ENCODE measurements at places on chromosomes 6 and 20.

- DNase-seq = no peak
These were observed 86.3 kb downstream of the RFPL4B start for GRCh38 chr6:112433457-112433856.

DNA sequence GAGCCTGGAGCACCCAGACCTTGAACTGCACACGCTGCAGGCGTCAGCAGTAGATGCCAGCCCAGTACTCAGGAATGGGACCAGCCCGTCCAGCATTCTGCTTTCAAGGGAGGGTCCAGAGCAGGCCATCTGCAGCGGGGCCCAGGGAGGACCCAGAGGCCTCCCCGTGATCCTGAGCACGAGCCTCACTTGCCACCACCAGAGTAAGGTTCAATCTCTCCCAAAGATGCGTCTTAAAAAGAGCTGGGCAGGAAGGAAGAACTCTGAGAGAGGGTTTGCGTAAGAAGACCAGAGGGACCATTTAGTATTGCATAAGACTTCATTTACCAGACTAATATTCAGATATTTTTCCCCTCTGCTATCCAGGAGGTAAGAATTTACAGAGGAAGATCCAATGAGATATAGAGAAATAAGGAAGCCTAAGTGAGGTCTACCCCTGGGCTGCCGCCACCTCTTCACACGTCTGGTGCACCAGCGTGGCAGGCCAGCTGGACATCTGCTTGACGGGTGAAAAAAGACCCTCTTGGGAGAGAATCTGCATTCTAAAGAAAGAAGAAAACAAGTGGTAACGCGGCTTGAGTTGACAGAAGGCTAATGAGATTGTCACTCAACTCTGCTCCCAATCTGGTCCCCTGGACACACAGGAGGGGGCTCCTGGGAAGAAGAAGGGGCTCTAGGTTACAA is 107.3 kb downstream of the PRND start:
- DNase-seq = no peak

DNA sequence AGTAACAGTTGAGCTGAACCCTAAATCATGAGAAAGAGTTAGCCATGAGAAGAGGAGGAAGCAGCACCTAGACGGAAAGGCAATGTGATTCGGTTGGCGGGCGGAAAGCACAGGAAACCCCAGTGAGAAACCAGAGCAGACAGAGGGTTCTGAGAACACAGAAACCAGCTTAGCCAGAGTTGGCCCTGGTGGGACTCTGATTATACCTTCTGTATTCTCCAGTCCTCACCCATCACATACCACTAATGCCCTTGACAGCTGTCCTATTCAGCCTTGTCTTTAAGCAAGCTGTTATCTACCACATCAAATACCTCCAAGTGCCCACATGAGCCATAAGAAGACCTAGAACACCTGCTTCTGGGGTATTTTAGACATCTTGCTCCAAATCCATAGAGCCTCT is 58.9 kb upstream of the LRRC1 start:
- no peak for DNase-seq

- no peak for DNase-seq
These were observed 37.9 kb downstream of the KCNB1 start for GRCh38 chr20:49444553-49444990.

- no peak for DNase-seq
These were observed 54.8 kb downstream of the BTBD3 start for GRCh38 chr20:11972478-11972877.

DNA sequence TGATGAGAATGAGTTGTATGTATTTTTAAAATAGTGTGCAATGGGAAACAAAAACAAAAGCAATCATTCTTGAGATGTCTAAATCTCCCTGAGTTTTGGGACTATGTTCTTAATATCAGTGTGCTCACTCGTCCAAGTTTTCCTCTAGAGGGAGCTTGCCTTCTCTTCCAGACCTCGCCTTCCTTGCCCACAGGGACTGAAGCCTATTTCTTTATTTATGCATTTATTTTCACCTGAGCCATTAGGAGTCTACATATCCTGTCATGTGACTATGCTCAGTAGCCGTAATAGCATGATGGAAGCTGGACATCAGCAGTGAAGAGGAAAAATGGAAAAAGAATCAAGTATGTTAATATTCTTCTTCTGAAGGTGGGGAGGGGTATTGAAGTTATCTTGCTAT is 131.2 kb downstream of the SH3BGRL2 start:
- DNase-seq = no peak

- no peak for DNase-seq
These were observed 657.7 kb upstream of the CITED2 start for GRCh38 chr6:140032189-140032588.

- peak; percentile 3 for DNase-seq
These were observed 89.1 kb upstream of the PCSK2 start for GRCh38 chr20:17137692-17138091.

DNA sequence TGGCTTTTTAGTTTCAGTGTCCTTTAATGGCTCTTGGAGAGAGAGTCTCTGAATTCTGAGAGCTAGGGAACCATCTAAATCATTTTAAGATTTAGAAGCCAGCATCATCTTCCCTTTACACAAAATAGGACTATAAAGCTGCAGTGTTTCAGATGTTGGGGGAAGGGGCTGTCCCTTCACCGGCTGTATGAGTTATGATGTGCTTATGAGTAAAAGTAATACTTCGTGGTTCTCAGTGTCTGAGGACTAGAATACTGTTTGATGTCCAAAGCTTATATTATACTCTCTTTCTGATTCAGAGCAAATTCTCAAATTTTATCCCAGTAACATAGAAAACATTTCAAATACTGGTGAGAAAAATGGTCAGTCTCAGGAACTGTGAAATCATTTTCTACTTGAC is 63.5 kb upstream of the FAM8A1 start:
- no peak for DNase-seq

- DNase-seq = no peak
These were observed 340.1 kb downstream of the ZFAND3 start for GRCh38 chr6:38159596-38159995.
